ENCODE measurements at places on chromosomes 12 and 14. TPM values are rescaled to one million over a fixed set of nuclear protein-coding genes. Genes with fewer than 3 reads are reported as not detected.

Gene EML1
- polyA plus RNA-seq, result 41.6 TPM

- DNase-seq, result no peak
Measured at GRCh38 chr12:2618291-2618995, 176.3 kb upstream of the FKBP4 start.

Gene ACSM4
- polyA plus RNA-seq, result not detected

GRCh38 chr12:88623777-88624548 lies 43.7 kb upstream of the KITLG start:
- no peak for DNase-seq

DNA sequence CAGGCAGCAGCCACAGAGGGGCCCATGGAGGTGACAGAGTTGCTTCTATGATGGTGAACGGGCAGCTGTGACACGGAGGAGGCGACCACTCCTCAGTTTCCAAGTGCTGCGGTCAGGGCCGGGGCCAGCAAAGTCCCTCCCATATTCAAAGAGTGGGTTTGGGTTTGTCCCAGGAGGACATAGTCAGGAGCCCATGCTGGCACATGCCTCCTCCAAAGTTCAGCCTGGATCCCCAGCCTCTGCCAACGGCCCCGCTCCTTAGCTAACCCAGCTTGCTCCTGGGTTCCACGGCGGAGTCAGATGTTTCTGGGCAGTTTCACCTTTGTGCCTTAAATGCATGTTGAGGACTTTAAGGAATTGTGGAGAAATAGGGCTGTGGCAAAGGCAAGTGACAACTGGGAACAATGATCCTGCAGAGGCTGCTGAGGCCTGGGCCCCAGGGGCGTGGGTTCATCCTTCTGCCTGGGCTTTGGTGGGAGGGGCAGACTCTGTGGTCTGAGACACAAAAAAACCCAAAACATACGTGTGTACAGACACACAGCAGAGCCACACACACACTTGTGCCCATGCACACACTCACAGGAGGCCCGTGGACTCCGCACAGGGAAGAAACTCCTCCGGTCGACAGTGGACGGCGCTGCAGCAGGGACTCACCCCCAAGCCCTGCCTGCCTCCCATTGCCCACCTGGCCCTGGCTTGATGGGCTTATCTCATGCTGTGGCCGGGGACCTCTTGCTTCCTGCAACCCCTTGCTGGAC lies 399.4 kb downstream of the TMEM121 start:
- DNase-seq, result no peak

- no peak for DNase-seq
Measured at GRCh38 chr14:24840204-24840893, 206.4 kb upstream of the GZMB start.

Gene AKAP6
- 81.3 TPM for polyA plus RNA-seq

DNA sequence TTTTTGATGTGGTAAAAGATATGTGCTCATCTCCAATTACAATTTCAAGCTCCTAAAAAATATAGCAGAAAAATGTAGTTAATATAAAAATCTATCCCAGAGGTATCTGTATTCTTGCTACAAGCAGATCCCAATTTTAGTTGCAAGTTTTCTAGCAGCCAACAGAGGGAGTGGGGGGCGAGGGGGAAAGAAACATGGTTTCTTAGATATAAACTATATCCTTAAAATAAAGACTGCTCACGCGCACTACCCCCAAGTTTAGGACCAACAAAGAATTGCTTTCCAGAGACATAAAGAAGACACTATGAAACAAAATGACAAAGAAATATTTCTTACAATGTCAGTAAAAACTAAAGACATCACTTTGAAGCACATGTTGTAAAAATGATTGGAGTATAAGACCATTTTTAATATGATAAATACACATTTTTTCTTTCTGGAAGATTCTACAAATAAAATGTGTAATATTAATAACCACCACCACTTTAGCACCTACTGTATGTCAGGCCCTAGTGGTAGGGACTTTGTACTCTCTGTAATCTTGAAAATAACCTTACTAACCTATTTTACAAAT lies 5.4 kb downstream of the MAGOHB start:
- DNase-seq, result no peak

DNA sequence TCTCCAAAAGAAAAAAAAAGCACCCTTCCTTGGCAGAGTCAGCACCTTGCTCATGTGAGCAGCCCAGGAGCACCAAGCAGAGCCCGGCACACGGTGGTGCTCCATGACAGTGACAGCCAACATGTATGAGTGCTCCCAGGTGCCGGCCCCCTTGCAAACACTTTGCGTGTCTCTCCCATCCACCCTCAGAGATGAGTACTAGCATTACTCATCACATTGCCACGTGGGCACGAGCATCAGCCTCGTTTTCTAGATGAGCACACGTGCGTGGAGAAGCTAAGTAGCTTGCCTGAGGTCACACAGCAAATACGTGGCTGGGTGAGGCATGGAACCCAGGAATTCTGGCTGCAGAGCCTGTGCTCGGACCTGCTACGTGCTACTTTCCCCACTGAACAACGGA lies 177.9 kb upstream of the PRMT8 start:
- DNase-seq, result no peak

DNA sequence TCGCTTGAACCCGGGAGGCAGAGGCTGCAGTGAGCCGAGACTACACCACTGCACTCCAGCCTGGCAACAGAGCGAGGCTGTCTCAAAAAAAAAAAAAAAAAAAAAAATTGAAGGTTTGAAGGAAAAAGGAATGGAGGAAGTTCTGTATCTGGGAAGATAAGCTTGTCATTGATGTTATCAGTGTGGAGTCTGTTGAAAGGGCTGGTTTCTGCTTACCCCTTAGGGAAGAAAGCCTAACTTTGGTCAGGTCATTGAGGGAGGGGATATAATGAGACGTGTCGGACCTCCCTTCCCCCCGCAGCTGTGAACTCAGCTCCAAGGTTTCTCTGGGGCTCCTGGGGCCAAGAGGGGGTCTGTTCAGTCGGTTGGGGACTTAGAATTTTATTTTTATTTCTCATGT lies 16.4 kb downstream of the DAO start:
- no peak for DNase-seq

DNA sequence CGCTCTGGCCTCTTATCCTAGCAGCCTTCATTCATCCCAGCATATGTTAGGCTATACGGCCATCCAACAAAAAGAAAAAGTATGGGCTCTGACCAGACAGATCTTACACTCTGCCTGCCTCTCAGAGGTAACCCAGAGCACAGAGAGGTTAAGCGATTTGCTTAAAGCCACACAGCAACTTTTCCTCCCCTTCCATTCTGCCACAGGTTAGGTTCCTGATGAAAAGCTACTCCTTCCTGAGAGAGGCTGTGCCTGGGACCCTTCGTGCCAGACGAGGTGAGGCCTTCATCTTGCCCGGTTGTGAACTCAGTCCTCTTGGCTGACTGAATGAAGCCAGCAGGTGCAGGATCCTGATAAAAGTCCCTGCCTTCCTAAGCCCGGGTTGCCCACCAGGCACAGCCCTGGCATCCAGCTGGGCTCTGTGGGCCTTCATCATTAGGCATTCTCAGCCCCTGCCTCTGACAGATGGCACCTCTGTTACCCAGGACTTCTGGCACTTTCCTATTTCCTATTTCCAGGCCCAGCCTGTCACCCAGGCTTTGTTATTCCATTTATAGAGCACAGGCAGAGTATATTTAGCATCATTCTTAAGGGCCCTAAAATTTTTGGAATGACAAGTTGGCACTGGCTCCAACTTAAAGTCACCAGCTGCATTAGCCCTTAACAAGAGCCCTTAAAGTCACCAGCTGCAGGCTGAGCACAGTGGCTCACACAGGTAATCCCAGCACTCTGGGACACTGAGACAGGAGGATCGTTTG lies 12.8 kb downstream of the SOAT2 start:
- no peak for DNase-seq

- no peak for DNase-seq
Measured at GRCh38 chr14:41167040-41167439, 439.6 kb upstream of the LRFN5 start.

Gene HOXC12
- polyA plus RNA-seq, result not detected

Gene KLRC2
- not detected for polyA plus RNA-seq

Gene ADCY6
- polyA plus RNA-seq, result 44.3 TPM

DNA sequence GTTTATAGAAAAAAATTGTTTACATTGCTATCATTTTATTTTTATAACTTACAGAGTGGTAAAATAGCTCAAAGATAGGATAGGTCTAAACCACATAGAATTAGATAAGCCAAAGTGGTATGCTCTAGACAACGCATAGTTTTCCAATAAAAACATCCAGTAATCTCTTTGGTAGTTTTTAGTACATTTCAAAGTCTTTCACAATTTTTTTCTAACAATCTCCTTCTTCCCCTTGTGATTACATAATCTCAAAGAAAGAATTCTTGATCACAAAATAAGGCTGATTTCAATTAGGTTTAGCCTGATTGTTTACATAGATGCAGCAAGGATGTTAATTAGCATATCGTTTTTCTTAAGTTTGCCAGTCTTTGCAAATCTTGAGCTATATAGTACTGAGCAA lies 460.0 kb downstream of the FUT8 start:
- DNase-seq, result no peak
